ENCODE measurements at places on chromosomes 11 and 22. TPM values are rescaled to one million over a fixed set of nuclear protein-coding genes. Genes with fewer than 3 reads are reported as not detected.

DNA sequence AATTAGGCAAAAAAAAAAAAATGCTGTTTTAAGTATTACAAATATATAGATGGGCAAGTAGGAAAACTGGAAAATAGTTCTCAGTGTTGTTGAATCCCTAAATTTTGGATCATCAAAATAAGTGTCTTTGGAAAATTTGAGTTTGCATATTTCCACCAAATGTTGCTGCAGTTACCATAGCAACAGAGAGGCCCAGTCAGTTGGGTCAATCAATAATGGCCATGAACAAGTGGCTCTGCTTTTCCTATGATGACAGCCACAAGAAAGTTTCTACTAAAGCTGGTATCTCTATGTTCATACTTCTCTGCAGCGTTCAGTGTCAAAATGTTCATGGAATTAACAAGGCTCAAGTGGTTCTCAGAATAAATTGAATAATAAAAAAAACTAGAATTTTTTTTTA lies 79.1 kb downstream of the SERGEF start:
- no peak for DNase-seq

GRCh38 chr22:42544686-42545085 lies 9.1 kb upstream of the SERHL2 start:
- no peak for DNase-seq

Gene NAALADL1
- total RNA-seq, result 8.1 TPM

DNA sequence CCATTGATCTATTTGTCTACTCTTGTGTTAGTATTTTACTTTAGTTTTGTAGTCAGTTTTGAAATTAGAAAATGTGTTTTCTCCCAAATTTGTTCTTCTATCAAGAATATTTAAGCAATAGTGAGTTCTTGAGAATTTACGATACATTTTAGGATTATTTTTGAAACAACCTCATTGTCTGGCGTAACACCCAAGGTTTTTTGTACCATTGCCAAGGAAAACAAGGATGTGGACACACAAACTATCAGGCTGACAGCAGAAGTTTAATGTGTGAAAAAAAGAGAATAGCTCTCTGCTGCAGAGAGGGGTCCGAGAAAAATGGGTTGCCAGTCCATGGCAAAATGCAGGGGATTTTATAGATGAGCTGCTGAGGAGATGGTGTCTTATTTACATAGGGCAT lies 865.1 kb upstream of the CNTN5 start:
- no peak for DNase-seq

DNA sequence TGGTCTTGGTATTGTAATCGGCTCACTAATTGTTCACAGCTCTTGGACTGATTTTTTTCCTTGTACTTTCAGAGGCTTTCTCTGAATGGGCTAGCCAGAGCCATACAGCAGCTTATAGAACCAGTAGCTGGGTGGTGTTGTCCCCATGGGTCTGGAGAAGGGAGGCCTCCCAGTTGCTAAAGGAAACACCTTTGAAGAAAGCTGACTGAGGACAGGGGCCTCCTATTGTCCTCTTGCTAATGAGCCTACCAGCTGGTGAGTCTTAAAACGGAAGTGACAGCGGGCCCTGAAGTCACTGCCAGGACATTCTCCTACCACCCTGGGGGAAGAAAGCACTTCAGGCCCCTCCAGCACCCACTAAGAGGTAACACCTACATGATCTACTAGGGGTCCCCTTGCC lies 9.9 kb downstream of the FADS3 start:
- DNase-seq, result no peak

Gene GGT1
- 14.4 TPM for total RNA-seq

DNA sequence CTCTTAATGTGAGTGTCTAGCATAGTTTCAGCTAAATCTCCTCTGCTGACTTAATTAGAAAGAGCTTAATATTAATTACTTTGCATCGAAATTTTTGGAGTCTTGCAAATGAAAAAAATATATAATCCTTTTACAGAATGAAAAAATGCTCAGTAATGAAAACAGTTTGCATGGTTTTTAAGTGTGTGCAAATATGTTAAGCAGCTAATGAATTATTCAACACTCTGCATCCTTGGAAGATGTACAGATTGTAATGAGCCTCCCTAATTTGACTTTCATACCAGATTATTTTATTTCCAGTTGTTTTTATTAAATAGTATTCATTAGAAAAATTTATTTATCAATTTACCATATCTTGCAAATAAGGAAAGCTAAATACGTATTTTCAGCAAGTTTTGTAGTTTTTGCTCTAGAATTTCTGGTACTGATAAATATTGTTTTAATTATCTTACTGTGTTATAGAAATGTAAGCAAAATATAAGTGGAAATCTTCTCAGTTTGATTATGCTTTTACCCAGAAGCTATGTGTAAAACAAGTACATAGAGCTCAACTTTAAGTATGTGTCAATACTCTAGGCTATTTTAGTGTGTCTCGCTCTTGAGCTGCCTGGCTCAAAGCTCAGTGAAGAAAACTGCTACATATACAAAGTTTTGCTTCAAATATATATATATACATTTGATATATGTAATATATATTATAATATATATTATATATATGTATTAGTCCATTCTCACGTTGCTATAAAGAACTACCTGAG lies 714.9 kb upstream of the LUZP2 start:
- DNase-seq, result no peak

Gene PANX2
- total RNA-seq, result 5.4 TPM

Gene SOX6
- total RNA-seq, result not detected

DNA sequence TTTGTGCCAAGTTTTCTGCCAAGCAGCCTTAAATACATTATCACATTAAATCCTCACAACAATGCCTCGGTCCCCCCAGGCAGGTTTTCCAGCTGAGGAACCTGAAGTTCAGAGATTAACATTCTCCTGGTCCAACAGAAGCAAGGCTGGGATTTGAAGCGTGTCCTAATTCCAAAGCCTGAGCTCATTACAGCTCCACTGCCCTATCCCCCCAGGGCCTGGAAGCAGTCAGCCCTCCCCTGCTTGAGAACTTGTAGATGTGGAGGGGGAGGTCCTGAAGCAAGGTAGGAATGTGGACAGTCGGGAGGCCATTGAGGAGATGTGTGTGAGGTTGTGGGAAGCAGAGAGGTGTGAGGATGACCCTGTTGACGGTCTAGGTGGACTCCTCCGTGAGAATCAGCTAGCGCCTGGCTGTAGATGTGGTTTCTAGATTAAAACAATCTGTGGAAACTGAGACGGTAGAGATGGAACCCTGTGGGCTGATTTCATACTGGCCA lies 8.1 kb downstream of the GRAMD1B start:
- DNase-seq, result no peak

GRCh38 chr11:109972181-109972715 lies 120.9 kb upstream of the ZC3H12C start:
- DNase-seq, result no peak

GRCh38 chr11:93481279-93481678 lies 61.9 kb downstream of the SMCO4 start:
- DNase-seq, result no peak

GRCh38 chr22:46031066-46031465 lies 54.1 kb upstream of the WNT7B start:
- no peak for DNase-seq

DNA sequence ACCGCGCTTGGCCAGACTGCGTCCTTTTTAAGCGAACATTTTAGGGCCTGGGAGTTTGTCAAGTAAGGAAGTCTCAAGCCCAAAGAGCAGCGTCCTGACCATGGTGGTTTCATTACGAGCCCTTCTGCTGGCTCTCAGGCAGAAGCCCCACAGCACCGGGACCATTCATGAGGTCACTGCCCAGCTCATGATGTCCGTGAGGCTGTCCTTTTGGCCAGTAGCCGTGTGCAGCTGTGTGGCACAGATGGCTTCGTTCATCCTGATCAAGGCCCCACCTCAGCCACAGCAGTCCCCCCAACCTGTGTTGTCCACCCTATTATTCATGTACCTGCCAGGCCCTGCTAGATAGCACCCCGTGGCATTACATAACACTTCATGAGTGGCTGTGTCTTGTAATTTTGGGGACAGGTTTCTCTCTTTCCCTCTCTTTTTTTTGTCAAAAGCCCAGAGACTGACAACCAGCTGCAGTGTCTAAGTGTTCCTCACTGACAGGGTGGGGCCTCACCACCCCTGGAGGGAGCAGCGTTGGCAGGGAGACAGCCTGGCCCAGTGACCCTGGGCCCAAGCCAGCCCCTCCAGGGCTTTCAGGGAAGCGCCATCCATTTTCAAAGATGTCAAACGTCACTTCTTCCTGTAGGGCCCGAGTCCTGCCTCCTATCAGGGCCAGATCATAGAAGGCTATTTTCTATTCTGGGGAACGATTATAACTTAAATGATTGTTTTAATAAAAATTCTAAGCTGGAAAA lies 21.8 kb upstream of the CABP7 start:
- DNase-seq, result no peak

DNA sequence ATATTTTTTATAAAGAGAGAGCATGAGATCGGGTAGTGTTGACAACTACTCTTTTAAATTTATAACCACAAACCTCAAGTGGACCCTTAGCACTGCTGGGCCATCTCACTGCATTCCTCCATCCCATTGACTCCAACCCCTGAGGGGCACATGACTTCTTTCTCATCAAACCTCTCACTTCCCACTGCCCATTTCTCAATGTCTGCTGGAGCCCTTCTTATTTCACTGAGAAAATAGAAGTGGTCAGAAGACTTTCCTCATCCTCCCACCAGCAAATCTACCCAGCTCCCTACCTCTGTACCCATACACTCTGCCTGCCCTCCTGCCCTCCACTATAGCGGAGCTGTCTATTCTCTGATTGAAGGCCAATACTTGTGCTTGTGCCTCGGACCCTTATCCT lies 370.6 kb upstream of the MPPED2 start:
- no peak for DNase-seq

DNA sequence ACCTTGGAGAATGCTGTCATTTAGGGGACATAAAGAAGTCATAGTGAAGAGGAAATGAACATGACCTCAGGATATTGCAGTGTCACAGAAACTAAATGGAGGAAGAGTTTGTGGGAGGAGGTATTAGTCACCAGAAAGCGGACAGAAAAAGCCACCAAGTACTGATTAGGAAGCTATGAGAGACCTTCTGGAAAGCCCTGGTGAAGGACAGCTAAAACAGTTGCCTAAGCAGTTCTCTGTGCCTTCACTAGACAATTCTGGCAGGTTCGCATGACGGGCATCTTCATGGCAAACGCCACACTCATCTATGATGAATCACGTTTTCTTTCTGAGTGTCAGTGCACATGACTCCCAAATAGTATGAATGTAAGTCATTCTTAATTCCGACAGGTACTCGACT lies 325.8 kb downstream of the C11orf87 start:
- DNase-seq, result no peak

GRCh38 chr11:24594401-24594800 lies 97.5 kb downstream of the LUZP2 start:
- DNase-seq, result no peak

DNA sequence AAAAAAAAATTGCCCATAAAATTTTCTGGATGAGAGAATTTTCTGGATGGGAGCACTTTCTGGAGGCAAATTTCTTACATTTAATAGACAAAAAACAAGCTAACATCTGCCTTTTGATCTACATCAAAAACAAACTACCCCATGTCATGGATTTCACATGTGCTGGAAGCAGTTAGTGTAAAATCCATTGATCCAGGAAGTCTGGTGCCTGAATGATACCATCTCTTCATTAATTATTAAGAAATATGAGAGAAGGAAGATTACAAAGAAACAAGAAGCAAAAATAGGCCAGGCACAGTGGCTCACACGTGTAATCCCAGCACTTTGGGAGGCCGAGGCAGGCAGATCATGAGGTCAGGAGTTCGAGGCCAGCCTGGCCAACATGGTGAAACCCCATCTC lies 53.2 kb upstream of the FAM181B start:
- DNase-seq, result no peak

Gene PLA2G6
- total RNA-seq, result 14.2 TPM

Gene MRGPRX3
- not detected for total RNA-seq

DNA sequence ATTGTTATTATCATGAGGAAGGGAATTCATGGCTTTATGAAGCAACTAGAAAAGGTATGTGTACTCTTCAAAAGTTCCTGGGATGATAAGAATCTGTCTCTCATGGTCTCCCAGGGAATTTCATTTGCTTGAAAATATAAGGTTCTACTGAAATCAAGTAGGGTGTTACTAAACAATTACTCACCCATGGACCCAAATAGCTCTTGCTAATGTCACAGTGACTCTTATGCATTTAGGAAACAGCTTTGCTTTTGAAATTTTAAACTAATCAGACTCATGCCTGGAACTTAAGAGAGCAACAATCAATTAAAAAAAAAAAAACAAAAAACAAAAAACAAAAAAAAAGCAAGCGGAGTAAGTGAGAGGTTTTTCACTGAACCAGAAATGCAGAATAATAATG lies 1546.3 kb upstream of the TENM4 start:
- DNase-seq, result no peak

Gene OR4A16
- total RNA-seq, result not detected

GRCh38 chr11:69201066-69201365 lies 45.3 kb downstream of the SMIM38 start:
- no peak for DNase-seq

- DNase-seq, result no peak
Observed at GRCh38 chr11:40401132-40401853, 1058.2 kb downstream of the LRRC4C start.

Gene PIWIL4
- 0.52 TPM for total RNA-seq

Measured in H1 (cell line).